Activated CD4-positive, alpha-beta memory T cell treated with anti-CD3 and anti-CD28 coated beads for 36 hours (primary cell): ENCODE measurements at places on chromosomes 1 and 21. TPM values are rescaled to one million over a fixed set of nuclear protein-coding genes. Genes with fewer than 3 reads are reported as not detected.

DNA sequence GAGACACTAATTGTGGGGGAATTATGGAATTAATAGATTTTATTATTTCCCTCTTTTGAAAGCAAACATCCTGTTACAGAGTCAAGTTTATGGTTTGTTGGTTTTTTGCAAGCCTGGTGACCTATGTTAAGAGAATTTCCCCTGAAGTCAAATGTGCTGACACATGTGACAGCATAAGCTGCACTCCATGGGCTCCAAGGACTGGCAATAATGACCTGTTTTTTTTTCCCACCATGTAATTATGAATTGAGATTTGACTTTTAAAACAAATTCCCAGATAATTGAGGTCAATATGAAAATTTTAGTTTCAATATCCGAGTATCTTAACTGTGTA is 242.5 kb upstream of the SGIP1 start:
- peaks cover 61% of the 10 kb centered on the region for H3K4me1 ChIP-seq
- no peaks in the 10 kb centered on the region for H3K27me3 ChIP-seq
- H3K27ac ChIP-seq, result no peak overlapping the region

- H3K27ac ChIP-seq, result no peak overlapping the region
- H3K4me3 ChIP-seq, result no peak overlapping the region
- peaks cover 4% of the 10 kb centered on the region for H3K27me3 ChIP-seq
- H3K36me3 ChIP-seq, result no peaks in the 10 kb centered on the region
- H3K4me1 ChIP-seq, result peaks cover 4% of the 10 kb centered on the region
These were observed 12.8 kb upstream of the TMPRSS2 start for GRCh38 chr21:41520560-41521442.

- H3K4me3 ChIP-seq, result no peak overlapping the region
- peaks cover 10% of the 10 kb centered on the region for H3K36me3 ChIP-seq
- no peak for DNase-seq
These were observed 1.0 kb downstream of the TMEM59 start for GRCh38 chr1:54051933-54052430.

GRCh38 chr1:22154626-22155025 is 11.7 kb upstream of the WNT4 start:
- H3K27me3 ChIP-seq, result peaks cover 10% of the 10 kb centered on the region
- H3K4me1 ChIP-seq, result no peaks in the 10 kb centered on the region
- no peaks in the 10 kb centered on the region for H3K36me3 ChIP-seq
- no peak overlapping the region for H3K4me3 ChIP-seq
- no peak overlapping the region for H3K27ac ChIP-seq

GRCh38 chr1:42250164-42250563 is 84.9 kb downstream of the FOXJ3 start:
- no peak overlapping the region for H3K27ac ChIP-seq
- no peak overlapping the region for H3K4me3 ChIP-seq
- no peaks in the 10 kb centered on the region for H3K27me3 ChIP-seq
- H3K4me1 ChIP-seq, result peaks cover 25% of the 10 kb centered on the region
- no peak for DNase-seq

DNA sequence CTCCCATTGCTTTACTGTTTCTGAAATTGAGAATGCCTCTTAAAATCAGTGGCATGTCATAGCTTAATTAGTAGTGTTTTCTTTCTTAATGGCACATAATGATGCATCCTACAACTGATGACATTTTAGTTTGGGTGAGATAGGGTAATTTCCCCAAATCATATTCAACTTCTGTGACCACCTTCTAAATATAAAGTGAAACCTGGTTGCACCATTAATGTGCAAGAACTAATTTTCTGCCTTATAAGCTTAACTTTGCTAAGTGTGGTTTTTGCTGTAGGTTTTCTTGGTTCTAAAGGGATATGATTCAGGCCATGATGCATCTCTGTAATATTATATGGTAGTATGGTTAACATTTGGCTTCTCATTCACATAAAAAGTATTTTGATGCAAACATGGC is 8.9 kb downstream of the POGK start:
- no peak overlapping the region for H3K4me3 ChIP-seq
- peak overlapping the region; percentile 80 for H3K27ac ChIP-seq
- H3K4me1 ChIP-seq, result peaks cover 80% of the 10 kb centered on the region
- peaks cover 81% of the 10 kb centered on the region for H3K36me3 ChIP-seq
- DNase-seq, result no peak

DNA sequence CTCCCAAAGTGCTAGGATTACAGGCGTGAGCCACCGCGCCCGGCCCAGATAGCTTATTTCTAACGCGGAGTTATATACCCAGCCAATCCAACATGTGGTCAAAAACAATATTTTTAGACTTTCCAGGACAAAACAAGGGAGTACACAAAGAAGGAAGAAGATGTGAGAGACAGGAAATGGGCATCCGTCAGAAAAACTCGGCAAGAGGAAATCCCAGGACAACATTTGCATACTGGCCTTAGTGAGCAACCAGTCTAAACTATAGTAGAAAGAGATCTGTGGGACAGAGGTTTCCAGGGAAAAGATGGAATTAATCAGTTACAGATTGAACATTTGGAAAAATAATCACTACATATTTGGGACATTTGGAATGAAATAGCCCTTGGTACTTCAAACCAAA is 11.4 kb downstream of the ARMH1 start:
- H3K4me3 ChIP-seq, result no peak overlapping the region
- no peak overlapping the region for H3K27ac ChIP-seq
- DNase-seq, result no peak
- H3K27me3 ChIP-seq, result no peaks in the 10 kb centered on the region

DNA sequence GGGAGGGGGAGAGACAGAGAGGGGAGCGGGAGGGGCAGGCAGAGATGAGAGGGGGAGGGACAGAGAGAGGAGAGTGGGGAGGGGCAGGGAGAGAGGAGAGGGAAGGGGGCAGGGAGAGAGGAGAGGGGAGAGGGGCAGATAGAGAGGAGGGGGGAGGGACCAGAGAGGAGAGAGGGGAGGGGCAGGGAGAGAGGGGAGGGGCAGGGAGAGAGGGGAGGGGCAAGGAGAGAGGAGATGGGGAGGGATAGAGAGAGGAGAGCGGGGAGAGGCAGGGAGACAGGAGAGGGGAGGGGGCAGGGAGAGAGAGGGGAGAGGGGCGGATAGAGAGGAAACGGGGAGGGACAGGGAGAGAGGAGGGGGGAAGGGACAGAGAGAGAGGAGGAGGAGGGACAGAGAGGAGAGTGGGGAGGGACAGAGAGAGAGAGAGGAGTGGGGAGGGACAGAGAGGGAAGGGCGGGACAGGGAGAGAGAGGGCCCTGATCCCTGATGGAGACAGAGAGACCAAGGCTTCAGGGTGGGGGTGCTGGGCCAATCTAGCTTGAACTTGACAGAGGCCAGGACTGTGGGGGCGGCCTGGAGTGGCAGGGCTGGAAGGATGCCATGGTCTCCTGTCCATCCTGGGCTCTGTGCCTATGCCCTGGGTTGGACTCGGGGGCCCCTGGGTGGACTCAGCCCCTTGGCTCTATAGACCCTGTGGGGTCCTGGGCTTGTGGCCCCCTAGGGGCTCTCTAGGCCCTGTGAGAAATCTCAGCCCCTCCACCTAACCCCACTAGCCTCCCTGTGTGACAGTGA is 43.6 kb downstream of the DMRTB1 start:
- H3K27ac ChIP-seq, result no peak overlapping the region
- H3K36me3 ChIP-seq, result no peaks in the 10 kb centered on the region
- no peak overlapping the region for H3K4me3 ChIP-seq

DNA sequence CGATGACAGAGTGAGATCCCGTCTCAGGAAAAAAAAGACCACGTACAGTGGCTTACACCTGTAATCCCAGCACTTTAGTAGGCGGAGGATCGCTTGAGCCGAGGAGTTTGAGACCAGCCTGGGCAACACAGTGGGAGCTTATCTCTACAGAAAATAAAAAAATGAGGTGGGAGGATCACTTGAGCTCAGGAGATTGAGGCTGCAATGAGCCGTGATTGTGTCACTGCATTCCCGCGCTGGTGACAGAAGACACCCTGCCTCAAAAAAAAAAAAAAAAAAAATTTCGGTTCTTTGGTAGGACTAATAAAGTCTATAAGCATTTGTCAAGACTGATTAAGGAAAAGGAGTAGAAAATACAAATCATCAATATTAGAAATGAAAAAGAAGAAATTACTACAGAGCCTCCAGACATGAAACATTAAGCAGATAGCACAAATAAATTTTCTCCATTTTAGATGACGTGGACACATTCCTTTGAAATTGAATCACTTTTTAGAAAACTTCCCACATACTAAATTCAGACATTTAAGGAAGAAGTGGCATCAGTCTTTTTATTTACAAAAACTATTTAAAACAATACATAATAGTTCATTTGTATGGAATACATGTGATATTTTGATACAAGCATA is 30.4 kb downstream of the MORC3 start:
- H3K36me3 ChIP-seq, result peaks cover 30% of the 10 kb centered on the region
- no peaks in the 10 kb centered on the region for H3K27me3 ChIP-seq
- no peak for DNase-seq
- H3K4me1 ChIP-seq, result peaks cover 12% of the 10 kb centered on the region
- H3K27ac ChIP-seq, result no peak overlapping the region
- no peak overlapping the region for H3K4me3 ChIP-seq

DNA sequence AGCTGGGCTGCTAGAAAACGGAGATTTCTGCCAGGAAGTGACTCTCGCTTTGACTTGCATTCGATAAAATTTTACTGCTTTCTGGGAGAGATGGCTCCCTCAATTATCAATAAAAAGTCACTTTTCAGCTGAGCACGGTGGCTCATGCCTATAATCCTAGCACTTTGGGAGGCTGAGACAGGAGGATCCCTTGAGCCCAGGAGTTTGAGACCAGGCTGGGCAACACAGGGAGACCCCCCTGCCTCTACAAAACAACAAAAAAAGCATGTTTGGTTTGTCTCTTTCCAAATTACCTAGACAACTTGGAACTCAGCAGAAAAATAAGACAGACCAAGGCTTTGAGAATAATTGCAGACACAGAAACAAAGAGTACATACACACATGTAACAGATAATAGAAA is 12.9 kb upstream of the ENSA start:
- H3K4me1 ChIP-seq, result no peaks in the 10 kb centered on the region
- no peak overlapping the region for H3K27ac ChIP-seq
- no peaks in the 10 kb centered on the region for H3K27me3 ChIP-seq
- no peak overlapping the region for H3K4me3 ChIP-seq
- DNase-seq, result no peak

DNA sequence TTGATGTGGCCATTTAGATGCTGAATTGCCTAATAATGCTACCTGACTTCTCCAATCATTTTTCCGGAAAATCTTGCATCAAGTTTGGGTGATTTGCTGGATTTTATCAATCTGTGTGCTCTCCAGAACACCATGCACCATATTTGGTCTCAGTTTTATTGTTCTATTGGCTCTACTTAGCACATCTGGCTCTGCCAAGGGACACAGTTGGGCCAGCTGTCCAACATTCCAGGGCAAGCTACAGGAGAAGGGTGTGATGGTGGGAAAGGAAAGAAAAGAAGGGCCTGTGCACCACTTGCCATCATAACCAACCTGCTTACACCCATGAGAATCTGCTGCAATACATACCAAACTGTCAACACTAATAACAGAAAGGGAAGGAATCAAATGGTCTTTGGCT is 90.2 kb upstream of the NFIA start:
- no peak overlapping the region for H3K27ac ChIP-seq
- H3K27me3 ChIP-seq, result peaks cover 3% of the 10 kb centered on the region
- DNase-seq, result no peak
- H3K4me1 ChIP-seq, result no peaks in the 10 kb centered on the region
- no peak overlapping the region for H3K4me3 ChIP-seq
- no peaks in the 10 kb centered on the region for H3K36me3 ChIP-seq

DNA sequence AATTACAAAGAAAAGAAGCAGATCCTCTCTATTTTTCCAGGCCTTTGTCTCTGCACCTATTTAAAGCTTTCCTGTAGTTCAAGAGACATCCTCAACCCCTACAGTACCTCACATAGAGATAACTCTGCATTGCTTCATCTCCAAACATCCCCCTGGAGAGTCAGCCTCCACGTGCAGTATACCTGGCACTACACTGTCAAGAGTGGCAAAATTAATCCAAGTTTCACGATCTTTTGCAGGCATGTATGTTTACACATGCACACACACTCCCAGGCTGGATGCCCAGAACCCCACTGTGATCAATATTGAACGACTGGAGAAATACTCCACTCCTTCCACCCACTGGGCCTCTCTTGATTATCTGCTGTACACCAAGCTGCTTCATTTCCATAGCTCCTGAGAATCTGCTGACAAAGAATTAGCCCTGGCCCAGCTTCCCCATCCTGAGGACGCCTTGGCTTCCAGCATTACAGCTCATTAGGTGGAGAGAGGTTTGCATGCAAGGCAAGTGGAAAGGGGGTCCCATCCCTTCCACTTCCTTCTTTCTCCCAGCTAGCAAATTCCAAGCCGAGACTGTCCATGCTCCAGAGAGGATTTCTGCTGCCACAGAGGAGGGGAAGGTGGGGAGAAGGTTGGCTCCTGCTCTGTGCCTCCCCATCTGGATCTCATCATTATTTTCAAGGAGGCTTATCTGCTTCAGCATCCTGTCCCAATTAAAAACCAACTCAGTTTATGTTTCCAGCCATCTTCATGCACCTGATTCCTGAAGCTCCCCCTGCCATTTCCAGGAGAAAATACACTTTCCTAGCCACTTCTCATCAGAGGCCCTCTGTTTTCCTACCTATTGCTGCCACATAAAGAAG is 66.5 kb upstream of the GOLT1A start:
- no peaks in the 10 kb centered on the region for H3K36me3 ChIP-seq
- DNase-seq, result no peak
- no peaks in the 10 kb centered on the region for H3K4me1 ChIP-seq
- H3K4me3 ChIP-seq, result no peak overlapping the region
- peaks cover 26% of the 10 kb centered on the region for H3K27me3 ChIP-seq

DNA sequence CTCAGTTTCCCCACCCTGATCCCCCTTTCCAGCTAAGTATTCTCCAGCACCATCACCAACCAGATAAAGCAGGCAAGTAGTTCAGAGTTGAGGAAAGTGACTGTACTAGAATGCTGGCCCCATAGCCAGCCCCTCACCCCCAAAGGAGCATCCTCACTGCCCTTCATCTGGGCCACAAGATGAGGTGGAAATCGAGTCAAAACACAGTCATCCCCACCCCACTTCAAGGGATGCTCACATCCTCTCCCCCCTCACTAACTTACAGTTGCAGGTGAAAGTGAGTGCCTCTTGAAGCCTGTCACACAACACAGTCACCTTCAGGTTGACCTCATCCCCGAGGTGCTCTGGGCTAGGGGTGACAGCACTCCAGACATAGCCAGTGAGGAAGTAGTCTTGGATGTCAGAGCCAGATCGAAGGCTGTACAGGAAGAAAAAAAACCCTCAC is 30.4 kb downstream of the PIK3C2B start:
- peaks cover 38% of the 10 kb centered on the region for H3K36me3 ChIP-seq
- H3K4me1 ChIP-seq, result peaks cover 65% of the 10 kb centered on the region
- no peaks in the 10 kb centered on the region for H3K27me3 ChIP-seq
- peak overlapping the region; percentile 65 for H3K27ac ChIP-seq

DNA sequence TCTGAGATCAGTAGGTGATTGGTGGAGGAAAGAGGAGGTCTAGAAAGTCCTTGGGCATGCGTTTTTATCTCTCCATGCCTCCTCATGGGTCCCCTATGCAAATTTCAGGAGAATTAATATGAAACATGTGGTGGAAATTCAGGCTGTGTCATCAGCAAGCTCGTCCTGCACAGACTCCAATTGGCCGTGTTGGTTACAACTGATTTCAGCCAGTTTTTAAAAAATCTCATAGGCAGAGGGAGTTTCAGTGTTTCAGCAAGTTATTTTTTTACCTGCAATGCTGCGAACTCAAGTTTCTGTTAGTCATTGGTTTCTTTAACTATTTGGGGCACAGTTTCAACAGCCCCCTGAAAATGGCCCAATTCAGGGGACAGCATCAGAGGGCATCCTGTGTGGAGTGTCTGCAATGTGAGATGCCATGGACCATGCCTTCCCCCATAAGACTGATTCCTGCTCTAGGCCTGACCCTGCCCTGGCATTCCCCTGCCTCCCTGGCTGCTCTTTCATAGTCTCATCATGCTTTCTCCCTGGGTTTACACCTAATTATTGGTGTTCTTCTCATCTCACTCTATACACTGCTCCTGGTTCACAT is 59.9 kb downstream of the C1orf198 start:
- H3K36me3 ChIP-seq, result peaks cover 3% of the 10 kb centered on the region
- no peak for DNase-seq
- no peak overlapping the region for H3K4me3 ChIP-seq

The RHOC gene
- total RNA-seq, result 51.6 TPM

The SUSD4 gene
- total RNA-seq, result 0.83 TPM

The ZBTB7B gene
- 124 TPM for total RNA-seq
